ENCODE measurements at places on chromosomes 5 and 9. TPM values are rescaled to one million over a fixed set of nuclear protein-coding genes. Genes with fewer than 3 reads are reported as not detected.

KIF27 gene
- total RNA-seq, result 4.9 TPM

BARHL1 gene
- total RNA-seq, result not detected

DMRT1 gene
- total RNA-seq, result not detected

C5 gene
- 1.4 TPM for total RNA-seq

GALNT12 gene
- total RNA-seq, result 12.0 TPM

ROR2 gene
- not detected for total RNA-seq

TMEM215 gene
- not detected for total RNA-seq

CDX1 gene
- total RNA-seq, result not detected

LRRC70 gene
- 2.0 TPM for total RNA-seq

SNAPC3 gene
- total RNA-seq, result 35.9 TPM

GRCh38 chr5:81750308-81751008 is 439 bp downstream of the SSBP2 start:
- DNase-seq, result peak; percentile 14

- no peak for DNase-seq
Observed at GRCh38 chr5:155021842-155022241, 8.3 kb downstream of the KIF4B start.

GRCh38 chr5:157598350-157598936 is 22.9 kb upstream of the ADAM19 start:
- DNase-seq, result no peak

DNA sequence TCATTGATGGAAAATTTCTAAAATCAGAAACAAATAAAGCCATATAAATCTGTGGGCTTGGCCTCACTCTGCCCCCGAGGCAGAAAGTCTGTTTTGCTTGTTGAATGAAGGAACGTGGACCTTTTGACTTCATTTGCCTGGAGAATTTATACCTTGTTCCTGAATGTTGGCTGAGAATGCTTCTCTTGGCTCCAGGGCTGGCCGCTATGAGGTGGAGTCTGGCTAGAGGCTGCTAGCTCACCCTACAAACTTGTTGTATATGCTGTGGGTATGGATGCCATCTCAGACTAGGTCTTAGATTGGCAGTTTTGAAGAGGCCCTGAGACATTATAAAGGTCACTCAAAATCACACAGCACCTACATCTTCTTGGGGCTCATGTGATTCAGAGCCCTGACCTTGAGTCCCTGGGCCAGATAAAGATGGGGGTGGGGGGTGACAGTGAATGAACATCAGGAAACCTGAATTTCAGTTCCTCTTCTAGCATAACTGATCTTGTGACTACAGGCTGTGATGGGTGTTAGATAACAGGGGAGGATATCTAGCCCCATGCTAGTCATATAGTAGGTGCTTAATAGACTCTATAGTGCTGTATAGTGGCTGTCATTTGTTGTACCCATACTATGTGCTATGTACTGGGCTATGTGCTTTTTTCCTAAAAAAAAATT is 2.8 kb downstream of the GM2A start:
- DNase-seq, result no peak

- DNase-seq, result no peak
Observed at GRCh38 chr5:73155271-73156222, 17.4 kb upstream of the TMEM174 start.

GRCh38 chr9:26033336-26033735 is 355.1 kb upstream of the TUSC1 start:
- no peak for DNase-seq

GRCh38 chr9:116288658-116289057 is 135.1 kb downstream of the PAPPA start:
- no peak for DNase-seq

DNA sequence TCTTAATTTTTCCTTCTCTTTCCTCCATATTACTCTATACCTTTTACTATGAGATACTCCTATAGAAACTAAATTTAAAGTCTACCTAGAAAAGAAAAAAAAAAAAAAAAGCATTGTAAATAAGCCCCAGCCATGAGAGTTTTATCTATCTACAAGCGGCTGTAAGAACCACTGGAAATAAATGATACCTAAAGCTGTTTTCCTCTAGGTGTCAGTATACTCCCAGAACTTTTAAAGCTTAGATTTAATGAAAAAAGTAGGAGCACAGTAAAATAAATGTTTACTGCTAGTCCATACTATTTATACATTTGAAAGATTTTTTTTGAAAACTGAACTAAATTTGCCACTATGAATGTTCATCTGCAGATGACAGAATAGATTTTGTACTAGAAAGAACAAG is 26.2 kb downstream of the TYRP1 start:
- DNase-seq, result no peak

GRCh38 chr5:6376974-6377520 is 1.3 kb downstream of the MED10 start:
- no peak for DNase-seq

DNA sequence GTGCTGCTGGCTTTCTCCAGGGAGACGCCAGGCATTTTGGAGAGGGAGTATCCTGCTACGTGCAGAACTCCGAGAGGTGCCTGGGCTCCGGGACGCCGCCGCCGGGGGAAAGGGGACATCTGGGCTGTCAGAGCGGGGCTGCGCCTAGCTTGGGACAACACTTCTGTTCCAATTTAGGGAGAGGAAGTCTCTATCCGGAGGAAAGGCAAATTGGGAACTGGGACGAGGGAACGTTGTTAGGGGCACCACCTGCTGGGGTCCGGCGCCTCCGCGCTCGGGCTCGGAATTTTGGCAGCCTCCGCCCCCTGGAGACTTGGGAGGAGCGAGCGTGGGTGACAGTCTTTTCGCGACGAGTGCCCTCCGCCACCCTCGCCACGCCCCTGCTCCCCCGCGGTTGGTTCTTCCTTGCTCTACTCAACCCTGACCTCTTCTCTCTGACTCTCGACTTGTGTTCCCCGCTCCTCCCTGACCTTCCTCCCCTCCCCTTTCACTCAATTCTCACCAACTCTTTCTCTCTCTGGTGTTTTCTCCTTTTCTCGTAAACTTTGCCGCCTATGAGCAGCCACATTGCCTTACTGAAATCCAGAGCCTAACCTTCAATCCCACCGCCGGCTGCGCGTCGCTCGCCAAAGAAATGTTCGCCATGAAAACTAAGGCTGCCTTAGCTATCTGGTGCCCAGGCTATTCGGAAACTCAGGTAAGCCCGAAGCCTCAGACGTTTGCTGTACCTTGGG is 1.6 kb downstream of the TSLP start:
- peak; percentile 62 for DNase-seq

DNA sequence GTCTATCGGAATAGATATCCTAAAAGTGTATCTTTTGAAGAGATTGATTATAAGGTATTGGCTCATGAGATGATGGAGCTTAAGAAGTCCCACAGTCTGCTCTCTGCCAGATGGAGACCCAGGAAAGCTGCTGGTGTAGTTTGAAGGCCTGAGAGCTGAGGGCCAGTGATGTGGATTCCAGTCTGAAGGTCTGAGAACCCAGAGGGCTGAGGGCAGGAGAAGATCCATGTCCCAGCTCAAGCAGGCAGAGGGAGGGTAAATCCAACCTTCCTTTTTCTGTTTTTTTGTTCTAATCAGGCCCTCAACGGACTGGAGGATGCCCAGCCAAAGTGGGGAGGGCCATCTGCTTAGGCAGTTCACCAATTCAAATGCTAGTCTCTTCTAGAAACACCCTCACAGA is 11.0 kb upstream of the ABL1 start:
- no peak for DNase-seq

DNA sequence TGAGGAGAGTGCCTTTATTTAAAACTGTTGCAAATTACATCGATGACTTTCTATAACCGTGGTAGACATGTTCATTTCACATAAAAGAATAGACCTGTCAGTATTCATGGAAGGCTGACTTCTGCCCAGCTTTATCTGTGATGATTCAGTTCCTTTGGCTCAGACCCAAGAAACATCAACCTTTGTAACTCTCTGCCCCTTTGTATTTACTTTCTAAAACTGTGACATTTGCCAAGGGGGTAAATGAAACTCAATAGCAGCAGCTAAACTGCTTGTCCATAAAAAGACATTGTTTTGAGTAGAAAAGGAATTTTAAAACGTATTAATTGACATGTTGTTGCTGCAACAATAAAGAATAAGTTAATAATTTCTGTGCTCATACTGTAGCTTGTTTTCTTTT is 137.8 kb upstream of the ANKH start:
- no peak for DNase-seq

GRCh38 chr5:36734422-36734821 is 128.0 kb downstream of the SLC1A3 start:
- DNase-seq, result no peak

DNA sequence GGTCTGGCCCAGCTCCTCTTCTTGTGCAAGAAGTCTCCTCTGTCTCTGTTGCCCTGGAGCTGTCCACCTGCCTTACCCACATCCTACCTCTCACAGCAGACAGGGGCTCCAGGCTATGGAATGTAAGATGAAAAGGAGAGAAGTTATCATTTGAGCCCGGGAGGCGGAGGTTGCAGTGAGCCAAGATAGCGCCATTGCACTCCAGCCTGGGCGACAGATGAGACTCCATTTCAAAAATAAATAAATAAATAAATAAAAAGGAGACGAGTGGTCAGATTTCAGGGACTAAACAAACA is 37.5 kb upstream of the DENND4C start:
- no peak for DNase-seq

DNA sequence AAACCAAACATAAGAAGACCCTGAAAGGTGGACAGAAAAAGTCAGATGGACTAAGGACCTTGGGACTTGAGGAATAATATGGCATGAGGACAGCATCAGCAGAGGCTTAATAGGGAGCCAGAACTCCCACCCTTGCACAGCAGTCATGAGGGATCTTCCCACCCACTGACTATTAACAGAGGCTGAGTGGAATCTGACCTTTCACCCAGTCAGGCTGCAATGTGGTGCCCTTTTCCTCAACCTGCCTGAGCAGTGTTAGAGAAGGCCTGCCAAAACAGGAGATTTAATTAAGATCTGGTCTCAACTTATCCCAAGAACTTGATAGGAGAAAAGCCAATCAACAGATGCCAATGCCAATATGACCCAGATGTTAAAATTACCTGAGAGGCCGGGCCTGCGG is 481.9 kb downstream of the KDM4C start:
- no peak for DNase-seq

DNA sequence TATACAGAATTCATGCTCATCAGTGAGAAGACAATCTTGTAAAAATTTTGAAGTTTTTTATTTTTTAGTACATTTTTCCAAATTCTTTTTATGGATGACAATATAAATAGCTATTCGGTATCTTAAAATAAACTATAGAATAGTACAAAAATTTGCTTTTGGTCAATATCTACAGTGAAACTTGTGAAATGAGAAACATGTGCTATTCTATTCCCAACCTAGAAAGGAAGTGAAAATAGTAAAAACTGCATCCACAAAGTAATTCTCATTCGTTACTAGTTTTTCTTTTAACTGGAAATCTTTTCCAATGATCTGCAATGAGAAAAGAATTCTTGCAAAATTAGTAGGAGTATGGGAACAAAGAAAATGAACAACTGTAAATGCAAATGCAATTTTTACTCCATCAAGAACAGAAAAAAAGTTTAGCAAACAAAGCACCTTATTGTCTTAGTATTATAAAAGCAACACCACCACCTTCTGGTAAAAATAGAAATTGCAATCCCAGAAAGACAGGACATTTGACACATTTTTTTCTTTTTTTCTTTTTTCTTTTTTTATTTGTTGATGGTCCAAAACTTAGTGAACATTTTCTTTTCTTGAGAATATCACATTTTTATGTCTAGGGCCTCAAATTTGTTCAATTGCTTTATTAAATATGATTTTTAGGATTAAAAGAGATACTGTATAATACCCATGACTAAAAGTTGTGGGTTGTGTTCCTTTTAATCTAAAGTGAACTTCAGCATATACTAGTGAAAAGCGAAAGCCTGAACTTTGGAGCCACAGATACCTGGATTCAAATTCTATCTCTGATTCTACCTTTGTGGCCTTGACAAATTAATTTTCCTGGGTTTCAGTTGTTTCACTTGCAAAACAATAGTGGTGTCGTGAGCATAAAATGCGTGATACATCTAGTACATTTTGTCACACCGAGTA is 72.3 kb downstream of the SLCO4C1 start:
- no peak for DNase-seq

DNA sequence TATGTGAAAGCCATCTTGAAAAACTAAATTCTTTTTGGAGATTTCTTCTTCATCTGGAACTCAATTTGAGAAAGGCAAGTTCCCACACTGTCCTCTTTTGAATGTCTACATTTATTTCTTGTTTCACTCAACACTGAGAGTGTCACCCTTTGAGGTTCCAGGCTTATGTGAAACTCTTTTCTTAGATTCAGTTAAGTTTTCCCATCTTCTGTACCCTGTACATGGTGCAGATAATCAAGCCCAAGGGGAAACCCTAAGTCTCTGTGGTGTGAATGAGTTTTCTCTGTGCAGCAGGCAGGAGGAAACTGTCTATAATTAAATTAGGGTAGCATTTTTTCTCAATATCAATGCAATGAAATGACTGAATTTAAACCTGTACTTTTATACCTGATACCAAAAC is 72.3 kb upstream of the PRLR start:
- no peak for DNase-seq

DNA sequence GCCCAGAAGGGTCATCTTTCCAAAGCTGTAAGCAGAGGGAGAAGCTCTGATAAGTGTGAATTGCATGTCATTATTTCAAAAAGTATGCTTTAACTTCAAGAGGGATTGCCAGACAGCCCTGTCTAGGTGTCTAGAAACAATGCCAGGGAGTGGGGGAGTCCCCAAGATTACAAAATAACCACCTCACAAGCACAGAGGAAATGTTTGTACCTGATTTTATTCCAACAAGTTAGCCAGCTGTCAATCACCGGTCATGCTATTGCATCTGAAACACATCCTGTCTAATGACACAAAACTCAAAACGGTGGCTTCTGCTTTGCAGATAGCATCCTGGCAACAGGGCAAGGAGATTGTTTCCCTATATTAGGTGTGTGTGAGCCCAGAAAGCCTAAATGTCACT is 154.2 kb upstream of the WWC1 start:
- DNase-seq, result no peak

GRCh38 chr5:131812371-131813160 is 15.7 kb upstream of the FNIP1 start:
- DNase-seq, result no peak

DNA sequence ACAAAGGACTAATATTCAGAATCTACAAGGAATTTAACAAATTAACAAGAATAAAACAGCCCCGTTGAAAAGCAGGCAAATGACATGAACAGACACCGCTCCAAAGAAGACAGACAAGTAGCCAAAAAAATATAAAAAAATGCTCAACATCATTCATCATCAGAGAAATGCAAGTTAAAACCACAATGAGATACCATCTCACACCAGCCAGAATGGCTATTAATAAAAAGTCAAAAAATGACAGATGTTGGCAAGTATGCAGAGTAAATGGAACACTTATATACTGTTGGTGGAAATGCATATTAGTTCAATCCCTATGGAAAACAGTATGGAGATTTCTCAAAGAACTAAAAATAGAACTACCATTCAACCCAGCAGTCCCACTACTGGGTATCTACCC is 302.7 kb upstream of the RGMB start:
- DNase-seq, result no peak

DNA sequence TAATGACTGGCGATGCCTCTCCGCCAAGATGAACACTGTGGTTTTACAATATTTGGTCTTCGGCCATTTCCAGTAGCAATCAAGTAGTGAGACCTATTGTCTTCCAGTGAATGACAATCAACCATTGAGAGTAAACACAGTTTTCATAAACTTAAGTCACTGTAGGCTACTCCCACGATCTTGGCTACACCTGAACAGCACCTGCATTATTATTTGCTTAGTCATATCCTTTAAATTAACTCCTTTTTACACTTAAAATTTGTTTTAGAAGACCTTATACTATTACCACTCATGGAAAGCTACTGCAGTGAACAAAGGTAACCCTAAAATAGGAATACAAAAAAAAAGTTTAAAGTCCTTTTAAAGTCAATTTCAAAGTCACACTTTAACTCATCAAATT is 58.2 kb downstream of the ZNF354C start:
- DNase-seq, result no peak

- no peak for DNase-seq
Observed at GRCh38 chr5:171309276-171310211, 496 bp downstream of the TLX3 start.
